COR-L47 (cell line): ENCODE measurements at places on chromosomes 5 and 9.

- DNase-seq, result no peak
Measured at GRCh38 chr9:101693546-101694336, 44.7 kb downstream of the GRIN3A start.

DNA sequence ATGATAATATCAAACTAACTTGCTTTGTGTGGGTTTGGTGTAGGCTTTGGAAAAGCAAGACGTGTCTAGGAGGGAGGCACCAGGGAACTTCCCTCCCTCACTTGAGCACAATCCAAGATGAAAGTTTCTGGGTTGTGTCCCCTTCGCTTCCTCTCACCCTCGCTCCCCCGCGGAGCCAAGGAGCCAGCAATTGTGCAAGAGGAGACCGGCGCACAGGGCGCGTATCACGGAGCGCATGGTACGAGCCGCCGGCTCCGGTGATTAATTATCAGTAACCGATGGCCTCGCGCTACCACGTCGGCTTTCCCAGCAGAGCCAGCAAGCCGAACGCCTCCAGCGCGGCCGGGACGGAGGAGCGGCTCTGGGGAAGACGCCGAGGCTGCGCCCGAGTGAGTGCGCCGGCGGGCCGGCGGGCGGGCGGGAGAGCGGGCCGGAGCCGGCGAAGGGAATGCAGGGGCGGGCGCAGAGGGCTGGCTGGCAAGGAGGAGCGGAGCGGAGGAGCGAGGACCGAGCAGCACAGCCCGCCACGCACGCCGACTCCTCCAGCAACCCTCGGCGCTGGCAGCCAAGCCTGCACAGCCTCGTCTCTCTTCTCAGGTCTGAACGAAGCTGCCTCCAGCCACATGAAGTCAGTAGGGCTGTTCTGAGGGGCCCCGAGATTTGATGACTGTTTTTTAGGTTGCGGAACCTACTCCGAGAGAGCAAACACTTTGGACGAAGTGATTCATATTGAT is 143.6 kb downstream of the BNC2 start:
- peak; percentile 62 for DNase-seq

DNA sequence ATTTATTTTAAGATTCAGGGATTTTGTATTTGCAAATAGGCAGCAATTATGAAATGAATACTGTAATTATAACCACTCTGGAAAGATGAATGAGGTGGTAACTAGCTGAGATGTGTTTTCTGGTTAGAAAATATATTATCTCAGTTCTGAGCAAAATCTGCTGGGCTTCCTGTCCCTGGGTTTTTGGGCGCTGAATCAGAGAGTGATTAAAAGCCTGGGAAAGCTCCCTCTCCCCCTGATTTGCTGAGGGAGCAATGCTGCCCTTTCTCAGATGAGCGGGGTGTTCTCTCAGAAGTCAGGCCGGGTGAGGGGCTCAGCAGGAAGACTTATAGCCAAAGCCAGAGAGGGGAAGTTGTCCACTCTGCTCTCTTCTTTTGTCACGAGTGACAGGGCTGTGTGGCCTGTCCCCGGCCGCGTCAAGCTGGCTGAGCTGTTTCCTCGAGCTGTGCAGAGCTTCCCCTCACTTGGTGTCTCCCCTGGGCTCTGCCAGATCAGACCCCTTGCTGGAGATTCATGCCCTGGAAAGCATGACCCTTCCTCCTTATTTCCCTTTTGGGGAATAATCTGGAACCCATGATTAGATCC is 39.8 kb upstream of the PITX1 start:
- peak; percentile 35 for DNase-seq

GRCh38 chr5:59760785-59761348 is 132.7 kb downstream of the PDE4D start:
- DNase-seq, result no peak

GRCh38 chr5:136065588-136065987 is 36.8 kb downstream of the TGFBI start:
- no peak for DNase-seq

DNA sequence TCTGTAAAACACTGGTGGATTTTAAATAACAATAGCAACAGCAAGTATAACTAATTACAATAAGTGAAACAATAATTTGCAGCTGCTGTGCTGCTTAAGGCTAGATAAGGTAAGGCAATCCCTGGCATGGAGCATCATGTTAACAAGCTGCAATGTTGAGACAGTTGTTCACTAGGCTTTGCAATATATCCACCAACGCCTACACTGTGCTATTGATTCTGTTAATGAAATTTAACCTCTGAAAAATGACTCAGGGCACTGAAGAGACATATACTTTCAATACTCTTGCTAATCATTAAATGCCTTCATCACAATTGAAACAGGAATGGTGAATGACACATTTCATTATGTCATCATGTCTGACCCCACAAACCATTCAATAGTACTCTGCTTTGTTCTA is 255.0 kb downstream of the EFNA5 start:
- no peak for DNase-seq

DNA sequence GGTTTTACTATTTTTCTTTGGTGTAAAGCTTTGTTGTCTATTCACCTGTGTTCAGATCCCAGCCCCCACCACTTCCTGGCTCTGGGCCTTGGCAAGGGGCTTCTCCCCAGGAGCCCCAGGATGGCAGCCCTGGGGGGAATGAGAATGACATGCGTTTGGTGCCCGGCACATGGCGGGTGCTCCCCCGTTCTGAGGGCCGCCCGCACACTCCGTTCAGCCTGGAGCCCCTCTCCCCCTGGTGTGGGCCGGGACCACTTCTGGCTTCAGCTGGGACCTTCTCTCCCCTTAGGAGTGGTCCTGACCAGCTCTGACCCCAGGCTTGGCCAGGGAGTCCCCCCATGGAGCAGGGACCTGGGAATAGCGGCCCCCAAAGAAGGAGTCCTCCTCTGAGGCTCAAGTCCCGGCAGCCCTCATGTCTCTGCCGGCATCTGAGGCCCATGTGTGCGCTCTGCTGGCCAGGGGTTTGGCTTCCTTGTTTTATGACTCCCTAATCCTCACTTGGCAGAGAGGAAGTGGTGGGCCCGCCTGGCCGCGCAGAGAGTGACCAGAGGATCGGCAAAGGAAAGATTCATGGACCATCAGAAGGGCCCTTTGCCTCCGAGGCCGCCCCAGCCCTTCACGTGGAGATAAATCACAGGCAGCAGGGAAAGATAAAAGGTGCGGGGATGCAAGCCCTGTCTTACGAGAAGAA is 57.0 kb upstream of the LMX1B start:
- no peak for DNase-seq

GRCh38 chr5:154002093-154002492 is 36.6 kb downstream of the FAM114A2 start:
- DNase-seq, result no peak

DNA sequence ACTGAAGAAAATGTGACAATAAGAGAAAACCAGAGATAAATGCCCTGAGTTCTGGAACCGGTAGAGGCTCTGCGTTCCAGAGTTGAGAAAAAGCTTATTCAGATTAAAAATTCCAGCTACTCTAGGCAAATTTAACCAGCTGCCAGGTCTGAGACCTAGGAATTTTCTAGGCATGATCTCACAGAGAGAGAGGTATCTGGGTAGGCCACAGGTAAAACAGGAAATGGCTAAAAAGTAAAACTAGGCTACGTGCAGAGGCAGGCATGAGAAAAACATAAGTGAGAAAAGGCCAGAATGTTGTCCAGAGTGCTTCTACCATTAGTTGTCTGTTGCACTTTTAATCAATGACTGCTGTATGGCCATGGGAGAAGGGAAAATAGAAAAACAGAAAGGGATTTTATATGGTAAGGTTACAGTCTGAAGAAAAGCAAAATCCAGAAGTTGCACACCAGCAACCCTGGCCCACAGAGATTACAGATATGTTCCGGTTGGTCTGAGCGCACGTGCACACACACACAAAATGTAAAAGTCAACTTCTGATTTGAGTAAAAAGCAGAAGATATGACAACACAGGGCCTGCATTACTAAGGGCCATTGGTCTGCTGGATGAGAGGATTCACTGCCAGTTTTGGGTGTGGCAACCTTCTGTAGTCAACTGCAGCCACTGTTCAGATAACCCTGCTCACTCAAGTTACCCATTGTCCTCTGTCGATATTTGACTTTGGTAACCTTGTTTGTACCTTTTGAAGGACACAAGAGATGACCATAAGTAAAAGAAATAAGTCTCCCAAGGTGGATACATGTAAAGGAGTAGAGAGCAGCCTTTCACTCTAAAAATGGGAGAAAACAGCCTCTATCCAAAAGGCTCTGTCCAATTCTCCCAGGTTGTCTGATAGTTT is 266.0 kb downstream of the DTWD2 start:
- no peak for DNase-seq

- no peak for DNase-seq
Measured at GRCh38 chr9:32253731-32254130, 130.7 kb upstream of the ACO1 start.

DNA sequence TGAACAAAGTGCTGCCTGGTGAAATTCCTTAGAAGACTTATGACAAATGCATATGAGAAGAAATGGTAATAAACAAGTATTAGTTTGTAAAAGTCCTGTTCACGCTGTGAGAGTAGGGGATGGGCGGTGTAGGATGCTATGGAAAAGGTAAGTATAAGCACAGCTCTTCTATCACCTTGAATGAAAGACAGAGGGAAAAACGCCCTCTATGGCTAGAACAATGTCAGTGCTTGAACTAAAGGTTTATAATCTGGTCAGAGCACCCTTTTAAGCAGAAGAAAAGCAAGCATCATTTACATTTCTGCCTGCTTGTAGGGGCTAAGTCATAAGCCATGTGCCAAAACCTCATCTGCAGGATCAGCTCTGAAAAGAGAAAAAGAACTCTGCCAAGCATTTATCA is 115.2 kb downstream of the LHFPL2 start:
- peak; percentile 15 for DNase-seq

- DNase-seq, result no peak
Measured at GRCh38 chr9:112878752-112879151, 11.9 kb downstream of the SLC46A2 start.

GRCh38 chr5:164364237-164365208 is 859.1 kb downstream of the MAT2B start:
- DNase-seq, result no peak

GRCh38 chr5:113675166-113675565 is 161.7 kb downstream of the YTHDC2 start:
- DNase-seq, result no peak

DNA sequence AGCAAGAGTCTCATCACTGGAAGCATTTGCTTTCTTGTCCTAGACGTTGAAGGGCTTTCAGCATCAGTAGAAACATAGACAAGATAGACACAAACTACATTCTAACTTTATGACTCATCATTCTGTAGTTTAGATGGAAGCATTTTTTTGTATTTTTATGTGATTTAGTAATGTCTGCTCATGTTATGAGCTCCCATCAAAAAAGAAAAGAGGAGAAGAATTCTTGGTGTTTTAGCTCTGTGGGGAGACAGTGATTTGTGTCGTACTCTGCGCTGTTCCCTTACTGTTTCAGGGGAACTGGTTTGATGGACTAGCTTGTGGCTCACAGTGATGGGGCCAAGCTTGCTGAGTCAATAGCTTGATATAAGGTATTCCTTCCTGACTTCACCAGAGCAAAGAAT is 159.2 kb upstream of the WWC1 start:
- DNase-seq, result no peak
